ENCODE measurements at places on chromosomes 2 and 18.

DNA sequence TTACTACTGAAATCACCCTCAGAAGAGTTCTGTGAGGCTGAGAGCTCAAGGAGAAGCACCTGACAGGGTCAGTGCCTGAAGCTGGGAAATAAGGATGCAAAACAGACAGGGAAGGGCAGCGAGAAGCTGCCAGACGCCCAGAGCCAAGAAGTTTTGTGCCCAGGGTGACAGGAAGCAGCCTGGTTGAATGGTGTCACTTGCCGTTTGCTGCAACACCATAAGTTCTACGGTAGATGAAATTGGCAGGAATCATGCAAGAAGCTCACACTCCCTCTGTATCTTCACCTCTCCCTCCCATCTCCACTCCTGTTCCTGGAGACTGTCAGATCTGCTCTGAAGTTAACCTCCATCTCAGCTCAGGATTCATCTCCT, 117.0 kb upstream of the SLC14A2 start:
- H3K4me3 ChIP-seq = no peak overlapping the region
- H3K27me3 ChIP-seq = peaks cover 100% of the 10 kb centered on the region
- no peak overlapping the region for H3K27ac ChIP-seq
- H3K36me3 ChIP-seq = peaks cover 5% of the 10 kb centered on the region
- H3K4me1 ChIP-seq = no peaks in the 10 kb centered on the region

GRCh38 chr2:69961496-69961895, at the start of gene ASPRV1:
Gene ASPRV1, minus strand, starts transcription at chr2:69961631. Its CDS starts 195 bp downstream, at chr2:69961436.
- H3K4me1 ChIP-seq = peaks cover 17% of the 10 kb centered on the region
- DNase-seq = no peak
- no peak within 1 kb of the TSS for H3K27ac ChIP-seq
- H3K27me3 ChIP-seq = peaks cover 38% of the 10 kb centered on the region

- DNase-seq = no peak
- H3K27me3 ChIP-seq = no peaks in the 10 kb centered on the region
- no peaks in the 10 kb centered on the region for H3K36me3 ChIP-seq
- H3K4me3 ChIP-seq = no peak overlapping the region
Measured at GRCh38 chr18:33532978-33533377, 45.0 kb upstream of the ASXL3 start.

- peak overlapping the region; percentile 99 for H3K27ac ChIP-seq
- H3K27me3 ChIP-seq = no peaks in the 10 kb centered on the region
- peaks cover 84% of the 10 kb centered on the region for H3K4me1 ChIP-seq
- H3K4me3 ChIP-seq = peak overlapping the region; percentile 87
- no peak for DNase-seq
Measured at GRCh38 chr2:235024931-235025773, 73.3 kb downstream of the SH3BP4 start.

- H3K4me3 ChIP-seq = no peak overlapping the region
- H3K4me1 ChIP-seq = peaks cover 63% of the 10 kb centered on the region
- no peak for DNase-seq
- peaks cover 34% of the 10 kb centered on the region for H3K36me3 ChIP-seq
- H3K27ac ChIP-seq = peak overlapping the region; percentile 86
Measured at GRCh38 chr2:48110492-48110891, 204.2 kb upstream of the FBXO11 start.

GRCh38 chr18:23105030-23105429, 30.3 kb upstream of the CABLES1 start:
- peak overlapping the region; percentile 30 for H3K27ac ChIP-seq
- peaks cover 22% of the 10 kb centered on the region for H3K36me3 ChIP-seq
- H3K4me3 ChIP-seq = no peak overlapping the region
- no peak for DNase-seq
- no peaks in the 10 kb centered on the region for H3K27me3 ChIP-seq

GRCh38 chr2:173075781-173076580, at the start of gene MAP3K20:
Gene MAP3K20, plus strand, starts transcription at chr2:173075846. Its CDS starts 15,186 bp downstream, at chr2:173091032.
- H3K4me1 ChIP-seq = peaks cover 38% of the 10 kb centered on the region
- H3K36me3 ChIP-seq = peaks cover 27% of the 10 kb centered on the region
- peak within 1 kb of the TSS; percentile 80 for H3K4me3 ChIP-seq
- DNase-seq = peak; percentile 67
- no peaks in the 10 kb centered on the region for H3K27me3 ChIP-seq

GRCh38 chr2:7825591-7826312, 856.1 kb upstream of the ID2 start:
- H3K4me3 ChIP-seq = peak overlapping the region; percentile 62
- H3K36me3 ChIP-seq = peaks cover 8% of the 10 kb centered on the region
- peak; percentile 83 for DNase-seq
- H3K4me1 ChIP-seq = peaks cover 30% of the 10 kb centered on the region

DNA sequence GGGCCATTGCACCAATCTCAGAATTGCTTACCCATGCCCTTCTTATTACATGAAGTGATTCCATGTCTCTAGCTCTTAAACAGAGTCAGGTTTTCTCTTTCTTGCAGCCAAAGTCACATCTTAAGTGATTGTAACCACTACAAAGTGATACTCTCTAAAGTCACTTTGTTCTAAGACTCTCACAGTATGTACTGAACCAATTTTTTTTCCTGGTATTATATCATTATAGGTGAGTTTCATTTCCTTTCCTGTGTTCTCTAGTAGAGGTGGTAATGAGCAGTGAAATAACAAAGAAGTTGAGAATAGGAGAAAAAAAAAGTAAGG, 66.3 kb upstream of the DARS1 start:
- H3K27me3 ChIP-seq = peaks cover 6% of the 10 kb centered on the region
- H3K4me3 ChIP-seq = no peak overlapping the region
- H3K36me3 ChIP-seq = no peaks in the 10 kb centered on the region
- no peak overlapping the region for H3K27ac ChIP-seq
- no peaks in the 10 kb centered on the region for H3K4me1 ChIP-seq

GRCh38 chr2:196331143-196331542, 159.8 kb upstream of the STK17B start:
- peaks cover 42% of the 10 kb centered on the region for H3K4me1 ChIP-seq
- no peaks in the 10 kb centered on the region for H3K27me3 ChIP-seq
- peak overlapping the region; percentile 6 for H3K27ac ChIP-seq
- H3K4me3 ChIP-seq = no peak overlapping the region
- H3K36me3 ChIP-seq = no peaks in the 10 kb centered on the region
- DNase-seq = peak; percentile 25

- H3K36me3 ChIP-seq = peaks cover 55% of the 10 kb centered on the region
- DNase-seq = no peak
- H3K4me3 ChIP-seq = peak overlapping the region; percentile 36
- H3K27me3 ChIP-seq = no peaks in the 10 kb centered on the region
- H3K4me1 ChIP-seq = peaks cover 85% of the 10 kb centered on the region
Measured at GRCh38 chr2:157839162-157839801, 36.8 kb downstream of the ACVR1 start.

GRCh38 chr2:126860385-126860784, 38.3 kb upstream of the TEX51 start:
- no peaks in the 10 kb centered on the region for H3K36me3 ChIP-seq
- peaks cover 21% of the 10 kb centered on the region for H3K27me3 ChIP-seq
- DNase-seq = no peak
- no peak overlapping the region for H3K4me3 ChIP-seq

- H3K4me1 ChIP-seq = peaks cover 12% of the 10 kb centered on the region
- no peaks in the 10 kb centered on the region for H3K27me3 ChIP-seq
- peaks cover 10% of the 10 kb centered on the region for H3K36me3 ChIP-seq
- H3K27ac ChIP-seq = no peak overlapping the region
- H3K4me3 ChIP-seq = no peak overlapping the region
- no peak for DNase-seq
Measured at GRCh38 chr18:12014521-12015415, 33.5 kb downstream of the IMPA2 start.

DNA sequence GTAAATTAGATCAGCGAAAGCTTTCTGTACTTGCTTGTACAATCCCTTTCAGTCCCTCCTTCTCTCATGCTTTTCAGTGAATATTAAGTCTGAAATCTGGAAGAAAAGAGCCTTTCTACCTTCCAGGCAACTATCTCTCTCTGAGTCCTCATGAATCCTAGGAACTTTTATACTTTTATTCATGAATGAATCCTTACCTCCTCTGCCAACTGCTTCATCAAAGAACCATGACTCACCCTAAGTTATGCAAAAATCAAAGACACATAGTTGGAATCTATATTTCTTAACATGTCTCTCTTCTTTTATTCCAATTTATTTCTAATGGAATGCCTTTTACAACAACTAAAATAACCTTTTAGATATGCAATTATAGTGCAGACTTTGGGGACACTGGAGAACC, 394.2 kb downstream of the CLIP4 start:
- DNase-seq = no peak
- no peak overlapping the region for H3K4me3 ChIP-seq
- no peaks in the 10 kb centered on the region for H3K4me1 ChIP-seq
- peaks cover 55% of the 10 kb centered on the region for H3K27me3 ChIP-seq
- peaks cover 4% of the 10 kb centered on the region for H3K36me3 ChIP-seq

GRCh38 chr2:45452866-45453265, 158.2 kb downstream of the SRBD1 start:
- H3K36me3 ChIP-seq = no peaks in the 10 kb centered on the region
- no peak for DNase-seq
- H3K4me3 ChIP-seq = no peak overlapping the region
- no peaks in the 10 kb centered on the region for H3K4me1 ChIP-seq
- H3K27me3 ChIP-seq = no peaks in the 10 kb centered on the region

DNA sequence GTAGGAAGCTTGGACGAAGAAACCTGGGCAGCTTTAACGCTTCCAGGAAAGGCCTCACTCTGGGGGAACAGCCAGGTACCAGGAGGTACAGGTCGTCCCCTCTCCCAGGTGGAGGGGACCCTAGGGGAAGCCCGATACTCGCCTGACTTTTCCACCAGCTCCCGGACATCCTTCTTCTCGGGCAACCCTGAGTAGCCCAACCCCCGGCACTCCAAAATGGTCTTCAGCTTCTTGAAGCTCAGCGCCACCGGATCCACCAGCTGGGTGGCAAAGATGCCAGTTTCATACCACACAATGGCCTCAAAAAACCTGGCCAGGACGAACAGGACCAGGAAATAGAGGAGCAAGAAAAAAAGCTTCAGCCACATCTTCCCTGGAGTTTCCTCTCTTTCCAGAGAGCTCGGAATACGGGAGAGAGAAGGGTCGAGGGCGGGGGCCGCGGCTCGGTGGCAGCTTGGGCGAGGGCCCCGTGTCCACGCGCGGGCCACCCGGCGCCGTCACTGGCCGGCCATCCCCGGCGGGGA, 1.1 kb downstream of the RNF103 start:
- no peaks in the 10 kb centered on the region for H3K27me3 ChIP-seq
- H3K4me1 ChIP-seq = no peaks in the 10 kb centered on the region
- no peak for DNase-seq
- H3K36me3 ChIP-seq = peaks cover 40% of the 10 kb centered on the region
- H3K27ac ChIP-seq = peak overlapping the region; percentile 95

All from Calu3 (cell line).